Fibroblast of the conjunctiva (primary cell): ENCODE measurements at places on chromosomes 16 and 17.

DNA sequence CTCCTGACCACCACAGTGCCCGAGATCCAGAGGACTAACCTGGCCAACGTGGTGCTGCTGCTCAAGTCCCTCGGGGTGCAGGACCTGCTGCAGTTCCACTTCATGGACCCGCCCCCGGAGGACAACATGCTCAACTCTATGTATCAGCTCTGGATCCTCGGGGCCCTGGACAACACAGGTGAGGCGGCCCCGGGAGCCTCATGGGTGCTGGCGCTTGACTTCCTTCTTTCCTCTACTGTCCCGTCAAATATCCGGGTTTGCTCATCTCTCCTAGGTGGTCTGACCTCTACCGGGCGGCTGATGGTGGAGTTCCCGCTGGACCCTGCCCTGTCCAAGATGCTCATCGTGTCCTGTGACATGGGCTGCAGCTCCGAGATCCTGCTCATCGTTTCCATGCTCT lies 13.7 kb downstream of the DHX38 start:
- no peak for DNase-seq

- DNase-seq = no peak
Measured at GRCh38 chr16:1834096-1834495, 7.1 kb downstream of the FAHD1 start.

GRCh38 chr17:31269578-31269983 lies 27.5 kb downstream of the OMG start:
- peak; percentile 83 for DNase-seq

GRCh38 chr16:56611281-56611833 lies 3.0 kb downstream of the MT2A start:
- DNase-seq = no peak

- DNase-seq = no peak
Measured at GRCh38 chr16:12271006-12271405, 294.5 kb downstream of the SNX29 start.

DNA sequence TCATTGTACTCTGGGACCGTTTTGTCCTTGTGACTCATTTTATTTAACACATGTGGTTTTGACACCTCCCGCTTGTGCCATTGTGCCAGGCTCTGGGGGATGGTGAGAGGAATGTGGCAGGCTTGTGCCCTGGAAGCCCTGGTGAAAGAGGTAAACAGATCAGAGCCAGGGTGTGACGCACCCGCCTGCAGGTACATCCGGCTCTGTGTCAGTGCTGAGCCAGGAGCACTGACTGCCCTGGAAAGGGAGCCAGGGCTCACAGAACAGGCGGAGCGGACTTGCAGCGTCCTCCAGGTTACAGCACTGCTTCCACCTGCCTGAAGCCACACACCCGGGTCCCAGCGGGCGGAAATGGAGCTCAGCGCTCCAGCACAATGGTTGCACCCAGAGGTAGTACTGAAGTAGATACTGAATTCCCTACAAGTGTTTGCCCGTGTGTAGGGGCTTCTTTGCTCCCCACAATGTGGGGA lies 30.6 kb downstream of the CDRT15 start:
- no peak for DNase-seq

GRCh38 chr16:30063278-30063892 lies 2.2 kb upstream of the ALDOA start:
- no peak for DNase-seq

GRCh38 chr16:22753451-22753850 lies 60.5 kb upstream of the HS3ST2 start:
- DNase-seq = no peak

DNA sequence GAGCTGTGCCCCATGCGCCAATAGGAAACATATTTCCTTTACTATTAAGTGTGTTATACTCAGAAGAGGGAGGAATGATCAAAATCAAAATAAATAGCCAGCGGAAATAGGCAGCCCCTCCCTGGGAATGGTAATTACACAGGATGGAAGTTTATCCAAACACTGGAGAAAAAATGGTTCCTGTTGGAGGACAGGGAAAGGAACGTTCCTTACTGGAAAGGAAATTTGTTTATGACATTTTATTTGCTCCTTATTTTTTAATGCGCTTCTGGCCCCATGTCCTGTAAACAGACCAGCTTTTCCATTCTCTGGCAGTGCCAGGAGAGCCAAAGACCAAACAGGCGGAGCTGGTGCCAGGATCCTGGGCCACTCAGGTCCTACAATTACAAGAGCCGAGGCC lies 273.7 kb downstream of the SOX9 start:
- no peak for DNase-seq

- no peak for DNase-seq
Measured at GRCh38 chr17:12089809-12090384, 69.2 kb downstream of the MAP2K4 start.

- no peak for DNase-seq
Measured at GRCh38 chr17:75647061-75647460, 13.8 kb downstream of the SMIM5 start.

DNA sequence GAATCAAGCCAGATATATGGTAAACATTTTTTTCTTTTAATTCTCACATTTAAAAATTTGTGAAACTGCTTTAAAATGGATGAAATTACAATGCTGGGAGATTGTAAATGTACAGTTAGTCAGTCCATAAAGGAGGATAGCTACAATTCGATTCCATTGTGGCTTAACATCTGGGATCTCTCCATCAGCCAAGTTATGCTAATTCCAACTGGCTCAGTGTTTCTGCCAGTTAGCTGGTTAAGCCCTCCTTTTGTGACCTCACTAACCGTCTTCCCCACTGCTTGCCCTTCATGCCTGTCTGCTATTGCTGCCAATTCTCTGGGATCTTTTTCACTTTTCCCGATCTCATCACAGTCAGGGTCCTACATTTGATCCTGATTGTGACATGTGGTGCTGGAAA lies 1347.6 kb downstream of the CDH11 start:
- no peak for DNase-seq

- DNase-seq = no peak
Measured at GRCh38 chr16:28580726-28581315, 16.0 kb downstream of the SULT1A2 start.

DNA sequence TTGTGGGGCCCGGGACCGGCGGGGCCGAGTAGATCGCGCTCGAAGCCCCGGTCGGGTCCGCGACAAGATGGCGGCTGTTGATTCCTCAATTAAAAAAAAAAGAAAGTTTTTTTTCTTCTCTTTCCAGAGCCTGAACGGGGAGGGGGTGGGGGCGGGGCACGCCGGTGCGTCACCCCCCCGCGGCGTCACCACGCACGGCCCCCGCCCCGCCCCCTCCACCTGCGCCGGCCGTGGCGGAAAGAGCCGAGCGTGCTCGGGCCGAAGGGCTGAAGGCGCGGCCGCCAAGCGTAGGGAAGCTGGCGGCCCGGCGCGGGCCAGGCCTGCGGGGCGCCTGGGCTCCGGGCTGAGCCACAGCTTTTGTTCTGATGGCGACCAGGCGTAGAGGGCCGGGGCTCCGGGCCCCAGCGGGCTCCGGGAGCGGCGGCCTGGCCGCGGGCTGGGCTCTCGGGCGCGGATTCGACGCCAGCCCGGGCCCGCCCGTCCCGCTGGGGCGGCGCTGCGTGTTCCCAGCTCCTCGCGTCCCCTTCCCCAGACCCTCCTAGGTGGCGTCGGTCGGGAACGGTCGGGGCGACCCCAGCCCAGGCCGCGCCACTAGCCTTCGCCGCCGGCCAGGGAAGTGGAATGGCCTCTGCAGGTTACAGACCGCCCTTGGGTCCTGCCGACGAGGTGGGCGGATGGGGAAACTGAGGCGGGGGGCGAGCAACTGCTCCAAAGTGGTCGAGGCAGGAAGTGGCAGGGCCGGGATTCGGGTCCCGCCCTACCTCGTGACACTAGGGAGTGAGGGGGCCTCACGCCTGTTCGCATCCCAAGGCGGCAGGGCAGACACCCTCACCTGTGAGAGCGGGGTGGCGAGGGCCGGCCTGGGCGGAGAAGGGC lies at the start of gene CREBBP:
Gene CREBBP, minus strand, starts transcription at position 91 of the 876 bp plus-strand sequence. CDS start 797 bp downstream, outside the sequence.
- peak; percentile 71 for DNase-seq

DNA sequence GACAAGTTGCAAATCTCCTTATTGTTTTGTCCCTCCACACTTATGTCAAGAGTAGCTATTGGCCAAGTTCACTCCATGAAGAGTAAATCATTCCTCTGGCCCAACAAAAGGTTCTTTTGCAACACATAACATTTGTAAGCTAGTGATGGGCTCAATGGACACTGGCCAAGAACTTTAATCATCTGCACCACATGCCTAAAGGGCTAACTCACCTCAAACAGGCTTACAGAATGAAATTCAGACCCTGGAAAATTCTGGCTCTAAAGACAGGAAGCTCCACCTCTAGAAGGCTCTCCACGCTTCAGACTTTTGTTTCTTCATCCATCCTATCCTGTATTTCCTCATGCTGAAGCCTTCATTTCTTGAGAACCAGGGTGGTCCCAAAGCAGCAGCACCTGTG lies 10.9 kb upstream of the ANKFN1 start:
- peak; percentile 68 for DNase-seq

DNA sequence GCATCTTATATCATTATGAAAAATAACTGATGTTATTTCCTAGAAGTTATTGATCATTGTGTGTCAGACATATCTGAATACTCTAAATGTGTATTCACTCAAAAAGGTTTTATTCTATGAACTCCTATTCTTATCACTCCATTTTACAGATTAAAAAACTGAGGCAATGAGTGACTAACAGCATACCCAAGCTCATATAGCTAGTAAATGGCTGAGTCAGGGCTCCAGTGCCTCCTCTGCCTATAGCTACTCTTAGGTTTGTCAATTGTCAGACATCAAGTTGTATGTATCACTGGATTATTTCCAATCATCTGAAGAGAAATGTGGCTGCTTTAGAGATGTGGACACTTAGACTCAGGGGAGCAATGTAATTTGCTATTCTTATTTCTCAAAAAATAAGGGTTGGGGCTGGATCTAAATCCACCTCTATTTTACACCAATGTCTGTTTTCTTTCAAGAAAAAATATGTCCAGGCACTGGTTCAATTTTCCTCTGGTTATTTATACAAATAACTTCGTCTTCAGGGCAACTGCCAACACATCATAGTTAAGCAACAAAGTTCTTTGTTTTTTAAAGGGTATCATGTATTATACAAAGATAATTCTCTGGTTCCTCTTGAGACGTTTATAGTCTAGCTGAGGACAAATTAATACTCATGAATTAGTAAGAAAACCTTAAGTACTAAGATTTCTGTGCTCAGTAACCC lies 328.9 kb upstream of the MAF start:
- DNase-seq = no peak
